ENCODE measurements at places on chromosomes 3 and 15.

DNA sequence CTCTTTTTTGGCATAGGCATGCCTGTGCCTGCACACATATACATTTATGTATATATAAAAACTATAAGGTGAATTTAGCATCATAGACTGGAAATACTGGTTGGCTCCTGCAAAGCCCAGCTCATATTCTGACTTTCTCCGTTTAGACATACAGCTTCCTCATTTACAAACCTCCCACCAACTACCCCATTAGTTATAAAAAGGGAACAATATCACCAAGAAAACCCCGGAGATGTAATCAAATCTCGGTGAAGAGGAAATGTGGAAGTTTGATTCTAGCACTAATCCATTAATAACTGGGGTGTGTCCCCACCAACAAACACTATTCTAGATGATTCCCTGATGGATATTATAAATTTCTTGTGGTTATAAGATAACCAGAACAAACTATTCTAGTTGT, 517.7 kb upstream of the TBL1XR1 start:
- DNase-seq: no peak

- DNase-seq: no peak
Observed at GRCh38 chr3:52827441-52827840, 3.0 kb downstream of the ITIH4 start.

DNA sequence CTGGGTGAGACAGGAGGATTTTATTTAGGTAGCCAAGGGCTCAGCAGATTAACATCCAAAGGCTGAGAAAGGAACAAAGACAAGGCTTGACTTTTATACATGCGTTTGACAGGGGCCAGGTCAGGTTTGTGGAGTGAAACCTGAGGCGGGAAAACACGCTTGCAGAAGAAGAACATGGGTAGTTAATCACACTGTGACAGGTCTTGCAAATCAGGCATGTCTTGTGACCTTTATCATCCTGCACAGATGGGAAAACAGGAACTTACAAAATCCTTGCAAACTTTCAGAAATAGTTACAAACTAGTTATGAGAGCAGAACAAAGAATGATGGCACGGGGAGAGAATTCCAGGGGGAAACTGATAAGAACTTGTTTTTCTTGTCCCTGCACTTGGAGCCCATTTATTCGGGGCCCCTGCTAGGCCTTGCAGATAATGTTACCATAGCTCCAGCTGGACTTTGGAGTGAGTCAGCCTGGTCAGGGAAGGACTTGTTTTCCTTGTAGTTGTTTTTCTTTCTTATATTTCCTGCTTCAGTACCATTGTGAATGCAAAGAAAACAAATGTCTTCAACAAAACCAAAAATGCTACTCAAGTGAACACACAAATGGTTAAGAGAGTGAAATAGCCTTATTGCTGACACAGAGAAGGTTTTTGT, 965.9 kb upstream of the ROBO1 start:
- no peak for DNase-seq

- DNase-seq: no peak
Observed at GRCh38 chr15:57133127-57133968, 214.9 kb downstream of the TCF12 start.

GRCh38 chr3:186663361-186664118, 2.3 kb upstream of the HRG start:
- DNase-seq: no peak

- DNase-seq: no peak
Observed at GRCh38 chr3:187243933-187244524, 46.7 kb downstream of the RTP1 start.

GRCh38 chr15:29936353-29937049, 114.2 kb upstream of the TJP1 start:
- DNase-seq: no peak

GRCh38 chr3:27976933-27977332, 254.8 kb upstream of the EOMES start:
- DNase-seq: no peak

GRCh38 chr15:73142802-73143762, 90.8 kb downstream of the NEO1 start:
- DNase-seq: peak; percentile 4

- DNase-seq: no peak
Observed at GRCh38 chr3:71859123-71859519, 74.2 kb upstream of the PROK2 start.

GRCh38 chr3:60729056-60729455, 522.2 kb downstream of the FHIT start:
- no peak for DNase-seq

DNA sequence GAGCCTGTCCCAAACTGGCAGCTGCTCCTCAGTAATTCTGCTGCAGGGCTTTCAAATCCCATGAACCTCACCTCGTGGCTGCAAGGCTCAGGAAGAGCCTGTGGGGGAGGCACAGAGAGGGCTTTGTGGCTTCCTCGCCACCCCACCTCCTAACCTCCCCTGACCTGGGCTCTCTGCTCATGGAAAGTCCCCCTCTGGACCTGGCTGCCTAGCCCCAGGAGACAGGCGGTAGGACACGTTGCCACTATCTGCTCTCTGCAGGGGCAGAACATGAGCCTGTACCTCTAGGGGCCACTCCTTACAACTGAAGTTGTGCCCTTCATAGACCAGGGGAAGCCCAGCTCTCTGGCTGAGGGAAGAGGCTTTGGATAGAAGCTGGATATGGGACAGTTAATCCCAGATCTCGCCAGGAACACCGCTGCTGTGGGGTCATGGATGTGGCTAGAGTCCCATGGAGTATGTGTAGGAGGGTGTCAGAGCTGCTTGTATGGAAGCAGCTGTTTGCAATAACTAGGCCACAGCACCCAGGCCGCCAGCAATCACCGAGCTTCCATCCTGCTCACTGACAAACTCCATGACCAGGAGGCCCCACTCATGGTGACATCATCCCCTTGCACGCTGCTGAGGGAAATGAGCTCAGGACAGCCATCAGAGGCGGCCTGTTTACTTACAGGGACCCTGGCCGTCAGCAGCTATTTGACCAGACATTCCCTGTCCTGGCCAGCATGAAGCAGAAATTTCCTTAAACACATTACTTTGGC, 34.0 kb upstream of the CILP start:
- DNase-seq: no peak

GRCh38 chr3:157087780-157088600, 72.0 kb downstream of the CCNL1 start:
- no peak for DNase-seq

GRCh38 chr15:66619152-66619903, 53.5 kb upstream of the LCTL start:
- DNase-seq: peak; percentile 14

DNA sequence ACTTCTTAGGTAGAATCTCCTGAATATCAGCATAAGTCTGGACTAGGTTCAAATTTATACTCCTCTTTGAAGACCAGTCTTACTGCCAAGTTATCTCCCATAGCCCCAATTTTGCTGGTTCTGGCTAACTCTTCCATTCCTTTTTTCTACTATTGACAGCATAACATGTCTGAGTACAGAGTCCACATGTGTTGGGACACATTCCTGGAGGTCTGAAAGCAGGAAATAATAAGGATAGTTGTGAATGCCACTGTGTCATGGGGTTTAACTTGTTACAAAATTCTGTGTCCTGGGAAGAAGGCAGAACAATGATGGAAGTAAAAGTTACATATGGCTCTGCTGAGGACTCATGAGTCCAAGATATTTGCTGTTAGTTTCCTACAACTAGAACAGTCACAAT, 57.4 kb upstream of the ZBTB20 start:
- no peak for DNase-seq

DNA sequence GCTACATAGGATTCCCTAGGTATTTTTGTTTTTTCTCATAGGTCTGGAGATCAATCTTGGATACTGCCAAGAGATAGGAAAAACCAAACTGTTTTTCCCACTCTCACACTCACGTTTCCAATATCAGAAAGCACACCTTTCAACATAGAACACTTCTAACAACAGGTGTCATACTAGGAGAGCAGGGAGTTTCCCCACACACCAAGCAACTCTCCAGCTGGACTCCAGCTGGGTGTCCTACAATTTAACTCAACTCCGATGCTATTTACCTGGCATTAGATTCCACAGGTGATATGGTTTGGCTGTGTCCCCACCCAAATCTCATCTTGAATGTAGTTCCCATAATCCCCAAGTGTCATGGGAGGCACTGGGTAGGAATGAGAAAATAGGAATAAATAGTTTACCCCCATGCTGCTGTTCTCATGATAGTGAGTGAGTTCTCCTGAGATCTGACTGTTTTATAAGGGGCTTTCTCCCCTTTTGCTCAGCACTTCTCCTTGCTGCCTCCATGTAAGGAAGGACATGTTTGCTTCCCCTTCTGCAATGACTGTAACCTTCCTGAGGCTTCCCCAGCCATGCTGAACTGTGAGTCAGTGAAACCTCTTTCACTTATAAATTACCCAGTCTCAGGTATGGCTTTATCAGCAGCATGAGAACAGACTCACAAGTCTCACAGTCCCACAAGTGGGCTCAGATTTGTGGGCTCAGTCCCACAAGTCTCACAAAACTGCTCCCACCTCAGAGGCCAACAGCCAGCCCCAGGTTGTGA, 354.5 kb upstream of the THBS1 start:
- no peak for DNase-seq

DNA sequence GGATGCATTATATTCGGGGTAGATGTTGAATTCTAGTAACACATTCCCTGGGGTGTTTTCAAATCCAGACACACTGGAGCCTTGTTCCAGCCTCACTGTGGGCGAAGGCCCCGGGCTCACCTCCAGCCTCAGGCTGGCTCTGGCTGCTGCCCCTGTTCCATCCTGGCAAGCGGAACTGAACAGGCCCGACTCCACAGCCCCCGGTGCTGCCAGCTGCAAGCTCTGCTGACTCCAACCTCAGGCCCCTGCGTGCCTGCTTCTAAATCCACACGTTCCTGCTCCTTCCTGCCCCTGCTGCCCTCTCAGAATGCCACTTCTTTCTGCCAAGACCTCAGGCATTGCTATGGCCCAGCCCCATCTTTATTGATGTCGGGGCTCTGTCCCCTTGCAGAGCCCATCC, 90.6 kb downstream of the LIPC start:
- no peak for DNase-seq

DNA sequence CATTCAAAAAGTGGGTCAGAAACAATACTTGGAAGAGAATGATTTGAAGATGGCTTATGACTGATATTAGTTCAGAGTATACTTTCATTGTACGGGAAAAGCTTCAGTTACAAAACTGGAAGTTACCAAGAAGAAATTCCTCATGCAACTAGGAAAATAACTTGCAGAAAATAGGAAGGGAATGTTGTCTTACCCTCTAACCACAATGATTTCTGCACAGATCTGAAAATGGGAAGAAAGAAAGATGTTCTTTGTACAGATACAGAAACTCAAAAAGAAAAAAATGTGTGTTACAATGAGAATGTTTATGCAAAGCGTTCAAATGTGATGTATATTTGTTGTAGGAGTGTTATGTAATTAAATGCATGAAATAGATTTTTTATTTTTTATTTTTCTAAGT, 3.7 kb downstream of the ZNF280D start:
- DNase-seq: no peak

- no peak for DNase-seq
Observed at GRCh38 chr15:66323312-66323928, 30.1 kb downstream of the DIS3L start.

- DNase-seq: no peak
Observed at GRCh38 chr3:105842943-105843342, 25.9 kb downstream of the CBLB start.

- DNase-seq: no peak
Observed at GRCh38 chr3:125078951-125079674, 23.3 kb upstream of the HEG1 start.

GRCh38 chr3:13252207-13252606, 167.9 kb downstream of the NUP210 start:
- DNase-seq: no peak

DNA sequence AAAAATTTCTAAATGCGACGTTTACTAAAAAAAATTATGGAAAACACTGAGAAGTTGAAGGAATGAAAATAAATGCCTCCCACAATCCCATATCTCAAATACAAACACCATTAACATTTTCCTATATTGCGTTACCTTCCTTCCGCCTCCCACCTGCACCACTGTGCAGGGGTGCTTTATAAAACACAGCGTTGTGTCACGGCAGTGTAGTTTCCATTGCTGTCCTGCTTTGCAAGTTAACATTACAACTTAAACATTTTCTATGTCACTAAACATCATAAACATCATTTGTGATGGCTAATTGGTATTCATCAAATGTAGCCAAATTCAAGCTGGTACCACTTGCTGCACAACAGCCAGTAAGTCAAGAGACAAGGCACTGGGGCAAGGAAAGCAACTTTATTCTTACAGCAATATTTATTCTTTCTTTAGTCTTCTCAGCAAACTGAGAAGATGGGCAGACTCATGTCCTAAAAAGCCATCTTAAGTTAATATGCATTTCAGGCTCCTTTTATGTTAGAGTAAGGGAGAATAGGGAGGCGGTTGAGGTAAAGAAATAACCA, 12.3 kb upstream of the FETUB start:
- no peak for DNase-seq

DNA sequence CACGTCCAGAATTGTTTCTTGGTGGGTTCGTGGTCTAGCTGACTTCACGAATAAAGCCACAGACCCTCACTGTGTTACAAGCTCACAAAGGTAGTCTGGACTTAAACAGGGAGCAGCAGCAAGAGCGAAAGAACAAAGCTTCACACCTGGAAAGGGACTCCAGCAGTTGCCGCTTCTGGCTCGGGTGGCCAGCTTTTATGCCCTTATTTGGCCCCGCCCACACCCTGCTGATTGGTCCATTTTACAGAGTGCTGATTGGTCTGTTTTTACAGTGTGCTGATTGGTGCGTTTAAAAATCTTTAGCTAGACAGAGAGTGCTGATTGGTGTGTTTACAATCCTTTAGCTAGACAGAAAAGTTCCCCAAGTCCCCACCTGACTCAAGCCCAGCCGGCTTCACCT, 194.2 kb upstream of the NDN start:
- no peak for DNase-seq

DNA sequence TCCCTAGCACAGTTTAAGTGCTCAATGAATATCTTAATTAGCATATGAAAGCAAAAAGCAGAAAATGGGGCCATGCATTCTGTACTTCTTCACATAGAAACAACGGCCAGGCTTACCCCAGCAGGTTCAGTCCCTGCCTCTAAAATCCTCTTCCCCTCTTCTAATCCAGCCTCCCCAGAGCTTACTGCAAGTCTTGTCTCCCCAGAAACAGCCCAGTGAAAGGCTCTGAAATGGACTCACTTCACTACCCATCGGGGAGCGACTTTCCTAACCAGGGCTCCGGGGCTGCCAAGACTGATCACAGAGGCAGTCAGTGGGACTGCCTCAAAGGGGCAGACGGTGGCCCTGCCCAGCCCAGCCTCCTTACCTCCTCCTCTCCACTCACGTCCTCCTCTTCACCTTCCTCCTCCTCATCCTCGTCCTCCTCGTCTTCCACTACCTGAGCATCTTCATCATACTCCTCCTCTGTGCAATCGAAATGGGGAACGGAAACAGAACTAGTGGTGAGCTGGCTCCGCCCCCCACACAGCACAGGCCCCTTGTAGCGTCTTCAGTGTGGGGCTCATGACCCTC, 38.0 kb downstream of the ANP32A start:
- DNase-seq: no peak
